HTR-8/SVneo (cell line): ENCODE measurements at places on chromosomes 16 and 17.

GRCh38 chr16:81431554-81432353 is 12.9 kb upstream of the CMIP start:
- DNase-seq, result no peak

DNA sequence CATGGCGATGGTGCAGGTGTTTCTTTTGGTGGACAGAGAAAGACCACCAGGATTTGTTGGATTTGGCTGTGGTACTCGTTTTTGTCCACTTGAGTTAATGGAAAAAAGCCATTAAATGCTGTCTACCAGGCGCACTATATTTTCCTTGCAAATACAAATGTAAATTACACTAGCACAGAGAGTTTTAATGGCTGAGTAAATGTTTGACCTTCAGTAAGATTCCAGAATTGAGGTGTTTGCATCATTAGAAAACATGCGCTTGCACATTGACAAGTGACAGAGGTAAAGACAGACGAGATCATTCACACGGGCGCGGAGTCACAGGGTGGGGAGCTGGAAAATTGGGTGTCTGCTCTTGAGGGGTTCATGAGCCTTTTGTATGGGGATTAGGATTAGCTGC is 53.5 kb upstream of the AKTIP start:
- DNase-seq, result no peak

GRCh38 chr16:79365702-79366101 is 234.8 kb downstream of the MAF start:
- no peak for DNase-seq

- no peak for DNase-seq
Measured at GRCh38 chr16:1175566-1176279, 22.8 kb downstream of the CACNA1H start.

- DNase-seq, result no peak
Measured at GRCh38 chr17:35865412-35866340, 3.0 kb downstream of the HEATR9 start.

DNA sequence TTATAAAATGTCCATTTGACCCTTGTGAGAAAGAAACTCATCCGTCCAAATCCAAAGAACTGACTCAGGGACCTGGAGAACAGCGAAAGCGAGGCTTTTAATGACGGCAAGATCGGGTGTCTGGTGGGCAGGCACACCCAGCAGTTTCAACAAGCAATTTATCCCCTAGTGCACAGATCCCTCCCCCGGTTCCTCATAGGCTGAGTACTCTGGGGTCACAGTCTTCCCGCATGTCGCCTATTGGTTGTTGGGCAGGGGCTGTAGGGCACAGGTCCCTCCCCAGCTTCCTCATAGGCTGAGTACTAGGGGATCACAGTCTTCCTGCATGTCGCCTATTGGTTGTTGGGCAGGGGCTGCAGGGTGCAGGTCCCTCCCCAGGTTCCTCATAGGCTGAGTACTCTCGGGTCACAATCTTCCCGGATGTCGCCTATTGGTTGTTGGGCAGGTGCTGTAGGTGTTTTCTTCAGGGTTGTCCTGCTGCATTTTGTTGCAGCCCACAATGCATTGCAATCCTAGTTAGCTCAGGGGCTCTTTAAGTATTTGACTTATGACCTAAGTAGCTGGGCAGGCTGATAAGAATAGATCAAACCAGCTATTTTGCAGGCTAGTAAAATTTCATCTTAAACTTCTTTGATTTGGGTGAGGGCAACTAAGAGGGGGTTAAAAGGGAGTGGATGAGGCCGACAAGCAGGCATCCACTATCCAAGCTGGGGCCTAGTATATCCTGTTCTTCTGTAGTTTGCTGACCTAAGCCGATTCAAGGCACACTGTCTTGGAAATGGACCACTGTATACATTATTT is 3.6 kb upstream of the UTS2R start:
- no peak for DNase-seq

DNA sequence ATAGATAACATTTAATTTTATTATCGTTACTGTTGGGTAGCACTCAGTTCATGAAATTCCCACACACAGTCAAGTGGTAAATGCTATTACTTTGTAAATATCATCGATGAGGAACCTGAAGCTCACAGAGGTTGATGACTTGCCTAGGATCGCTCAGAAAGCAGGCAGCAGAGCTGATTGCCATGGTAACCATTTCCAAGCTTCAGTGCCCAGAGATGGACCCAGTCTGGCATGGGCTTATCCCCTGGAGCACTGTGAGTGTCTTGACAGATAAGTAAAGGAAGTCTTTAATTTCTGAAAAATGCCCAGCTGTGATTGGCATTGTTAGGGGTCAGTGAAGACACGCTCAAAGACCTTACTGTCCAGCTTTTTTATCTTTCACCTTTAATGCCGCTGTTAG is 95.0 kb downstream of the PRKCB start:
- DNase-seq, result no peak

DNA sequence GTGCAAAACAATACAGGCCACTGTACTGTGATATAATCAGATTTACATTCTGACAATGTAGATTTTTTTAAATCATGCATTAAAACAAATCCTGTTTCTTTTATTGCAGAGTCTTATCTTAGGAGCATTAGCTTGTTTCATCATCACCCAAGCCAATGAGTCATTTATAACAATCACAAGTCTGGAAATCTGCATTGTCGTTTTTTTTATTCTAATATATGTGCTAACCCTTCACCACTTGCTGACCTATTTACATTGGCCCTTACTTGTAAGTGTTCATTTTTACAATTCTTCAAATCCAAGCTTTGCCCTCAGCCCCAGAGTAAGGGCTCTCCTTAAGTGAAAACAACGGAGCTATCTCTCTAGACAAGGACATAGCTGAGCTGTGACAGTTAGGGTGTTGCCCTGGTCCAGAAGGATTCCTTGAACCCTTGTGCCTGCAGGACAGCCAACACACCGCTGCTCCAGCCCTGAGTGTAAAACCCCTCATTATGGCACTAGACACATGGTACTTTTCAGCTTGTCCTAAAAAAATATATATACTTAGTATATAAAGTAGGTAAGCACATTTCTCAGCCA is 3.7 kb downstream of the CMTM1 start:
- DNase-seq, result no peak

DNA sequence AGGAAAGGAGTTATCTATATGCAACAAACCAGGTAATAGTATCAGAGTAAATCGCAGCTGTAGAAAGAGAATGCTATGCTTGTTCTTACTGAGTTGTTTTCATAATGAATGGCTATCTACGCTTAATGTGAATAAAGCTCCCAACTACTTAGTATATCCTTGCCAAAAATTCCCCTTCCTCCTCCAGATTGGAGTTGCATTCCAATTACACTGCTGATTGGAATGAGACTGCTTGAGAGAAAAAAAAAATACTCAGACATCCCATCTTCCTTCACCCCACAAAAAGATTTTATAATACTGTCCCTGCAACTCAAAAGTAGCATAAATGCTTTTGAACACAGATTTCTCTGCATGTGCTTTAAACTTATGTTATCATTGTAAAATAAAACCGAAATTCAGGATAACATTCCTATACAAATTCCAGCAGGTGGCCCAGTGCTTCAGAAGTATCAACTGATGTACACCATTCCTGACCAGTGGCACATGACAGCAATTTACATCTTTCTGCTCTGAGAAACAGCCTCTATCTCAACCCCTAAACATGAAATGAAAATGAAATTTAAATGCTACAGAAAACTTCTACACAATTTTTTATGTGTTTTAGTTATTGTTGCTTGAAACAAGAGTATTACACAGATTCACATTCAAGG is 47.0 kb downstream of the SMURF2 start:
- DNase-seq, result no peak

DNA sequence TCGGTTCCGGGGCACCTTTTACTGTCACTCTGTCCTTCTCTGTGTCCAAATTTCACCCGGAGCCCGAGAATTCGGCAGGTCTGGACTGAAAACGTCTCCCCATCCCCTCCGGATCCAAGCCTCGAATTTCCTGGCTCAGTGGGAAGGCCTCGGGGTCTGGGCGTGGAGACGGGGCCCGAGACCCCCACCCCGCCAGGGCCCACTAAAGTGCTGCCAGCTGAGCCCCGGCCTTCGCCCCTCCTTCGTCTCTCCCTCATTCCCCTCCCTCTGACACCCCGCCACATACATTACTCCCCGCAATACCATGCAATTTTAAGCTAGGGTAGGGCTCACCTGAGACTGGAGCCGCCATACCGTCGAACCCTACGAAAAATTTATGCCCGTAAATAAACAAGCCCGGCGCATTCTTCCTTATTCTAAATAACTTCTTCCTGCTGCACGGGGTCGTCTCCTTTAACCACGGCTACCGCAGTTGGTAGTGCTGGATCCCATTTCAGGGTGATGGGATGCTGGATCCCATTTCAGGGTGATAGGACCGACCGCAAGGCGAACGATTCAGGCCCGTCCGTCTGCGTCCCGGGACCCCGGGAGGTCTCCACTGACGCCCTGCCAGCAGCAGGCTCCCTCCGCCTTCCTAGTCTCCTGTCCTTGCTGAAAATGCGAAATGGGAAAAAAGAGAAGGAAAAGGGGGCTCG is 4.4 kb upstream of the OR1F1 start:
- no peak for DNase-seq

DNA sequence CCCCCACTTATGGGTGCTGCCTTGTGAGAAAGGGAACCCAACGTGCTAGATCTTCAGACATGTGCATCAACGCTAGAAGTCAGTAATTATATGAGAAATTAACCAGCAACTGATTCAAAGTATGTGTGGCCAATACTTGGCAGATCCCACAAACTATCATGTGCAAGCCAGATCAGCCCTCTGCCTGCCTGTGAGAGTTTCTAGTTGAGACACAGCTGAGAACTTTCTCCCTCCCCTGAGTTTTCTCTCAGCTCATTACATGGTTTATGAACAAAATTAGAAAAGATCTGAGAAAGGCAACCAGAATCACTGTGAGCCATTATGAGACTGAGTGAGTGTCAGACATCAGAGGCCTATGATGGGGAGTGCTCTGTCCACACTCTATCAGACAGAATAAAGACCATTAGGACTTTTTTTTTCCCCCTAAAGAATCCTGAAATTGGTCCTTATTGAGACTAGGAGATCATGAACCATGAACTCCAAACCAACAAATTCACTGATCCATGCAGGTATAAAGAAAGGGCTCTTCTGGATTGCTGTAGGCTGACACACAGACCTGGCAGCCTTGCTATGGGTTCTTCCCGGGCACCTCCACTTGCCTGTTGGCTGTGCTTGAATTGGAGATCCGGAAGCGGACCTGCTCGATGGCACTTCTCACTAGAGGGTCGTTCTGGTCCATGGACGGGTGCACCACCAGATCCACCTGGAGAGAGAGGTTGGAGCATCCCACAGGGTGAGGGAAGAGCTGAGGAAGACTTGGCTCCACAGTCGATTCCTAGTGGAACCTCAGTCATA is 51.5 kb downstream of the GTF3C1 start:
- no peak for DNase-seq

- DNase-seq, result no peak
Measured at GRCh38 chr17:58693208-58693607, 806 bp downstream of the RAD51C start.

- no peak for DNase-seq
Measured at GRCh38 chr16:1019231-1020090, 37.9 kb downstream of the SOX8 start.

DNA sequence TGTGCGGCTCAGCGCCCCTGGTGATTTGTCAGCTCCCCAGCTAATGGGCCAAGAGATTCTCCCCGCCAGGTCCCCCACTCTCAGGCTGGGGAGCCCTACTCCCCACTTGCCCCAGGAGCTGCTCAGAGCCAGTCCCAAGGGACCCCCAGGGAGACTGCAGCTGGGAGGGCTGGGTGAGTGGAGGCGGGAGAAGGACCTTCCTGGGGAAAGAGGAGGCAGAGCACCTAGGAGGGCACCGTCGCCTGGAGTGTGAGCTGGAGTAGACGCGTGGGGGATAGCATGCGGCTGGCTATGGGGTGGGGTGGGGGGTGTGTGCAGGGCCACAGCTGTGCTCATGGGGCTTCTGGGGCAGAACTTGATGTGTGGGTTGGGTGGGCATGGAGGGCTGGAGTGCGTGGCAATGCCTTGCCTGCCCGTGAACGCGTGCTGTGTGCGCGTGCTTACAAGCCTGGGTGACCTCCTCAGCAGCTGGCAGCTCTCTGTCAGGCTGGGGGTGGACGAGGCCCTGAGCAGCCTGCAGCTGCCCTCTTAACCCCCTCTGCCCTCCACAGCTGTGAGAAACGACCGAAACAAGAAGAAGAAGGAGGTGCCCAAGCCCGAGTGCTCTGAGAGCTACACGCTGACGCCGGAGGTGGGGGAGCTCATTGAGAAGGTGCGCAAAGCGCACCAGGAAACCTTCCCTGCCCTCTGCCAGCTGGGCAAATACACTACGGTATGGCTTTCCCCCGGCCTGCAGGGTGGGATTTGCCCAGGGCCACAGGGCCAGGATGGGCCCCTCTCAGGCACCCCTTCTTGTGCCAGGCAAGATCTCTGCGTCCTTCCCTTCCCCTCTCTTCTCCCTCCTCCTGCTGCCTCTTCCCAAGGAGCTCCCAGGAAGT is 12.9 kb downstream of the GJD3 start:
- DNase-seq, result no peak

DNA sequence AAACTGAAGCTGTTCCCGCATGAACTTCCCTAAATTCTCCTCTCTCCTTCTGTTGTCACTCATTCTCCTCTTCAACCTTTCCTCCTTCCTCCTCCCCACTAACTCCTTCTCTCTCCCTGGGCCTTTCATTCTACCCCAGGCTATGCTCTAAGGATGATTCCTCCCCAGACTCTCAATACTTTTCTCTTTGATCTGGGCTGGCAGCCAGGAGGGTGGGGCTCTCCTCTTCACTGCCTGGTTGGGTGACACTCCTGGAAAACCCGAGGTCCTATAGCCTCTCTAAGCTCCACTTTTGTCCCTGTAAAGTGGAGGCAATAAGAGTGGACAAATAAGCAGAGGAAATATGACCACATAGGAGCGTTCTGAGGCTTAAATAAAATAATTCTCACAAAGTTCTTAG is 46.2 kb downstream of the HSD17B2 start:
- no peak for DNase-seq

GRCh38 chr17:67484261-67484660 is 107.2 kb downstream of the PITPNC1 start:
- no peak for DNase-seq

- no peak for DNase-seq
Measured at GRCh38 chr16:57233944-57234706, 10.9 kb upstream of the ARL2BP start.

DNA sequence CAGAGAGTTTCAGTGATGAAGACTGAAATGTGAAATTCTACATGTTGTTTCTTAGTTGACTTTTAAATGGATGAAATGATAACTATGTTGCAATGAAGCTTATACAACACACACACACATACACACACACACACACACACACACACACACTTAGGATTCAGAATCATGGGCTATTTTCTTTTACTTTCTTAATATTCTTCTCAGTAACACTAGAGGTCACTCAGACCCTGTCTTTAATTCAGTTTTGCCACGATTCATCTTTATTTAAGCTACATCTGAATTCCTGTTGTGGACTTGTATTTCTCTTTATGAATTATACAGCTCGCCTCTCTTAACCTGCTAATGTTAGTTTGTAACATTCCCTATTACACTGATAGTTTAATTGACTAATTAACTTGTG is 109.6 kb upstream of the GOT2 start:
- peak; percentile 11 for DNase-seq

DNA sequence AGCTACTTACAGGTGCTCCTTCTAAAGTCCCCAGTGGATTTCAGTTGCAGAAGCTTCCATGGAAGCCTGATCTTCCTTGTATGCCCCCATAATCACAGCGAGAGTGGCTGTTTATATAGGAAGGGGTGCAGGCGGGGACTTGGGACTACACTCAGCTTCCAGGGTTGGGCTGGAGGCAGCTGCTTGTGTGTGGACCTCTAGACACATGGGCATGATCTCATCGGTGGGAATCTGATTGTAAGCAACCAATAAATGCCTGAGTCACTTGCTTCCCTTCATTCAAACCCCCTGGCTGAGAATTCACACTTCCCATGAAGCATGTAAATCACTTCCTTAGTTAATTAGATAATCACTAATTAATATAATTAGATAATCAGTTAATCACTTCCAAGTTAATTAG is 1.0 kb upstream of the KRT20 start:
- DNase-seq, result no peak
